ENCODE measurements at places on chromosomes 11 and 22.
A peak's percentile ranks its signal among the peaks of the same experiment; 100 is the strongest.

DNA sequence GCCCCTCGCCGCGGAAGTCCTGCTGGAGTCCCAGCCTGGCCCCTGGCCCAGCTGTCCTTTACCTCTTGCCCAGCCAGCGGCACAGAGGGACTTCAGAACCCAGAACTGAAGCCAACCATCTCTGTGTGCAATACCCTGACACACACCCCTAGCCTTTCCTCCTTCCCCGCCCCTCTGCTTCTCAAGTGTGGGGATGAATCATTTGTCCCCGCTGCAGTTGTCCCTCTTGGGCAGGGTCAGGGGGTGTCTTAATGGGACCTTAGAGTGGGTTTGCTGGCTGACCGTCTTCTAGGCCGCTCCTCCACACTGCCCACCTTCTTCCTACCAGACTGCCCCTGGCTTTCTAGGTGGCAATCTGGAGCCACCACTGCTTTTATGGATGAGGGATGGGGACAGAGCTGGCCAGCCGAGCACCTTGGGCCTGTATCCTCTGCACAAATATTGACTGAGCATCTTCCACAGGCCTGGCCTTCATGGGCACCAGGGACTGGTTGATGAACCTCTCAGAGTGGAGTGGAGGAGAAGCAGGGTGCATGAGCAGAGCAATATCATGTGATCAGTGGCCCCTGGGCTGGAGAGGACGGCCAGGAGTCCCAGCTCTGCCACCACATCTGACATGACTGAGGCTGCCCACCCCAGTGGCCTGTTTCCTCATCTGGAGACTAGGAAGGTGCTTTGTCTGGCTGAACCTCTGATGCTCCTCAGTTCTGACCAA is 668 bp upstream of the CHST1 start:
- peak; percentile 44 for DNase-seq

DNA sequence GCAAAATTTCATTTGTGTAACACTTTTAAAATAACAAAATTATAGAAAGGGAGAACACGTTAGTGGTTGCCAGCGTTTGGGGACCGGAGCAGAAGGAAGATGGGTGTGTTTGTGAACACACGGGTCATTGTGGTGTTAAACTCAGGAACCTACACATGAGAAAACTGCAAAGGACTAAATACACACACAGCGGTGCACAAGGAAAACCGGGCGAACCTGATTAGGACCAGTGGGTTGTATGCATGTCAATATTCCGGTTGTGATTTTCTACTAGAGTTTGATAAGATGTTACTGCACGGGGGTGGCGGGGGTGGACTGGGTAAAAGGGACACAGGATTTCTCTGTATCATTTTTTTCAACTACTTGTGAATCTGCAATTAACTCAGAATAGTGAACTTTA is 351.2 kb downstream of the OPCML start:
- DNase-seq = no peak

- no peak for DNase-seq
Measured at GRCh38 chr11:65436412-65437032, 13.9 kb downstream of the NEAT1 start.

DNA sequence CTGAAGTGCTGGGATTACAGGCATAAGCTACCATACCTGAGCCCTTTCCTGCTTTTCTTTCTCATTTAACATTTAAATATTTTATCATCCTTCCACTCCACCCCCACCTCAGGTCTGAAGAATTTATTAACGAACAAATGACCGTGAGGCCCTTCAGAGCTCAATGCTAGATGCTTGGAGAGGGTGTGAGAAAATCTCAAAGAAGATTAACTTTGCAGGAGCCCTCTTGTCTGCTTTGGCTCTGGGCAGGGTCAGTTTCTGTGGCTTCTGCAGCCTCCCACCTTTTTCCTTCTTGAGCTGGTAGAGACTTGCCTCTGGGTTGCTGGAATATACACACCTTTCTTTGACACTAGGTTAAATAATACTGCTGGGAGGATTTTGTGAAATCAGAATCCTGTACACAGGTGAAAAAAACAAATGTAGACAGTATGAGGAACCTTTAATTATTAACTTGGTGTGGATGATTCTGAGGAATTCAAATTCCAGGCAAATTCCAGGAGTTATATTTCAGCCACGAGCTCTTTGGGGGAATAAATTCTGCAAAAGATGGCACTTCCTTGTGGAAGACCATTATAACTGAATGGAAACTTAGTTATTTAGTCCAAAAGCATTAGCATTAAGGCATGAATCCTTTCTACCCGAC is 3.4 kb upstream of the ZBTB44 start:
- no peak for DNase-seq

DNA sequence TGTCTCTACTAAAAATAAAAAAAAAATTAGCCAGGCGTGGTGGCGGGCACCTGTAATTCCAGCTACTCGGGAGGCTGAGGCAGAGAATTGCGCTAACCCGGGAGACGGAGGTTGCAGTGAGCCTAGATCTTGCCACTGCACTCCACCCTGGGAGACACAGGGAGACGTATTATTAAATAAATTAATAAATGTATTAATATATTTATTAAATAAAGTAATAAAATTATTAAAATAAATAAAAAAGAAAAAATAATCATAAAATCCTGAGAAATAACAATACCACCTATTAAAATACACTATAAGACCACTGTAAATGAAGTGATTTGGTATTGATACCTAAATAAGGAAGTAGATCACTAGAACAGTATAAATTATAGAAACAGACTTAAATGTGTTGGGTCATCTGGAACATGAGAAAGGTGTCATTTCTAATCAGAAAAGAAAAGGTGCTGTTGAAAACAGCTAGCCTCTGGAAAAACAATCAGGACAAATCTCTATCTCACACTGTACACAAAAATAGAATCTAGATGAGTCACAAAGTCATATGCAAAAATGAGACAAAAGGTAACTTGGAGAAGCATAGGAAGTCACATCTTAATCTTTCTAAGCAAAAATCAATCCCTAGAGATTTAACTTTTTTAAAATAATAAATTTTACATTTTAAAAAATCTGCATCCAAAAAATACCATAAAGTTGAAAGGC is 43.2 kb upstream of the UBASH3B start:
- DNase-seq = no peak

- DNase-seq = peak; percentile 75
Measured at GRCh38 chr22:45009606-45010531, at the start of gene PHF21B. Gene PHF21B (minus strand): TSS chr22:45010005. CDS start chr22:45009549, 456 bp downstream.

GRCh38 chr11:35372565-35373283 is 46.6 kb downstream of the SLC1A2 start:
- DNase-seq = no peak

GRCh38 chr22:23845265-23846080 is 6.7 kb upstream of the DERL3 start:
- DNase-seq = no peak

DNA sequence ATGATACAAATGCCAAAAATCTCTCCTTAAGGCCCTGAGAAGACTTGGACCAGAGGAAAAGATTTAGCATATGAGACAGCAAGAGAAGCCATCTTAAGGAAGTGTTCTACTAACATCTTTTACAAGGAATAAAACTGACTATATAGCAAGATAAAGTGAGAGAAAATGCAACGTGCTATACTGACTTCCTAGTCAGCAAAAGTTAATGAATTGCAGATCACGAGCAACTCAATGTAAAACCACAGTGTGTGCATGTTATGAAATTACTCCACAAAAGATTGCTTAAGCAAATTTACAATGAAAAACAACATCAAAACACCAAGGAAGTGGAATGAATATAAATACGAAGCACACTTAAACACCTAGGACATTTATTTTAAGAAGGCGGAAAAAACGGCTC is 187.5 kb downstream of the CADM1 start:
- no peak for DNase-seq

- no peak for DNase-seq
Measured at GRCh38 chr22:31141551-31141950, 1.2 kb upstream of the PLA2G3 start.

DNA sequence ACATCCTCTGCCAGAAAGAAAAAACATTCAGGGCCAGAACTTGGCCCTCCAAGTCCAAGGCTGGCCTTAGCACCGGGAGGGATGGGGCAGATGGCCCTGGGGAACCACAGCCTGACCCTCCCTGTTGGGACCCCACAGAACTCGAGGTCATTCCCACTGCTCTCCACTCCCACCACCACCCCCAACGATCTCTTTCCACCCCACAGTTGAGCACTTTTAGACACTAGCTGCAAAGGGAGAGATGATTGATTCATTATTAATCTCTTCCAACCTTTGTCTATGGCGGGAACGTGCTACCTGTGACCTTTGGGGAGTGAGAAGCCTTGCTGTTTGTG is 869.7 kb downstream of the BRD1 start:
- no peak for DNase-seq

- DNase-seq = peak; percentile 7
Measured at GRCh38 chr22:49853981-49854831, 562 bp downstream of the ZBED4 start.

DNA sequence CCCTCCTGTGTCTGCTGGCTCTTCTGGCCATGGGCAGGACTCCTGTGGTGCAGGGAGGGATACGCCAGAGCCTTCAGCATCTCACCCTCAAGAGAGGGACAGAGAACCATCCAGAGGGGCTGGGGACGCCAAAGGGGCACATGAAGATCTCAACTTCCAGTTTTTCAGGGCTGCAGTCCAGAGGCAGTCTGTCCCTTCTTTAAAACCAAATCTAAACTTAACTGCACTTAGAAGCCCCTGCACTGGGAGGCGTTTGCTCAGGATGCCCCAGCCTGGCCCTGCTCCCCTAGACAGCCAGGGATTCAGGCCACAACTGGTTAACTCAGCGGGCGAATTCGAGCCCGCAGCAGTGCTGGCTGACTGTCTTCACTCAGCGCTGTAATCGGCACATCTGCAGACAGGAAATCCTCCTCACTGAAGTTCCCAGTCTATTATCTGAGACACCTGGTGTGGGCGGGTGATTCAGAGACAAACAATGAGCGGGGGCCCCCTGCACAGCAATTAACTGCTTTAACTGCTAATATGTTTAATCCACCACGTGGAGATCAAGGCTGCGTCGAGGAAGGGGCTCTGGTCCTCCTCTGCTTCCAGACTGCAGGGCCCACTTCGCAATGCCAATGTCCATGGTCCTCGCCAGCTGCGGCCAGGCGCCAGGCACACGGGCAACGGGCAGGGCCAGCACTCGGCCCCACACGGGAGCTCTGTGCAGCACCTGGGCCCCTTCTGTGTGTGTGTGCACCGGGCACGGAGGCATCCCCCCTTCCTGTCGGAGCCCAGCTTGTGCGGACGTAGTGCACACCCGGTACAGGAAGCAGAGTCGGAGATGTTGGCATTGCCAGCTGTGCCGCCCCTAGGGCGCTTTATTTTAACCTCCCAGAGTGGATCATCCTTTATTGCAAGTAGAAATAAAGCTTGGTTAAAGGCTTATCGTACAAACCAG is 36.9 kb upstream of the GNB1L start:
- DNase-seq = peak; percentile 77

- peak; percentile 15 for DNase-seq
Measured at GRCh38 chr11:113906038-113906437, 1.4 kb downstream of the HTR3B start.

DNA sequence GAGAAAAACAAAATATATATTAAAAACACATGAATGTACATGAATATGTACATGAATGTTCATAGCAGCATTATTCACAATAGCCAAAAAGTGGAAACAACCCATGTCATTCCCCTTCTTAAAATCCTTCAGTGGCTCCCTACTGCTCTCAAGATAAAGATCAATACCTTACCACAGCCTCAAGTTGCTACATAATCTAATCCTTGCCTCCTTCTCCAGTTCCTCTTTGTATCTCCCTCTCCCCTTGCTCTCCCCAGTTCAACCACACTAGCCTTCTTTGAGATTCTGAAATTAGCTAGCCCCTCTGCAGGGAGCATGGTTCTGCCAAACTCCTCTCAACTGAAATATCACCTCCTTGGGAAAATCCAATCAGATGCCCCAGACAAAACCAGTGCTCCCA is 28.1 kb downstream of the MTMR2 start:
- no peak for DNase-seq

GRCh38 chr22:46058591-46059519 is 81.9 kb upstream of the WNT7B start:
- DNase-seq = no peak

GRCh38 chr11:80155412-80156017 is 714.7 kb upstream of the TENM4 start:
- DNase-seq = peak; percentile 9

Measured in NCI-H345 (cell line).